ENCODE measurements at places on chromosomes 12 and 14.

DNA sequence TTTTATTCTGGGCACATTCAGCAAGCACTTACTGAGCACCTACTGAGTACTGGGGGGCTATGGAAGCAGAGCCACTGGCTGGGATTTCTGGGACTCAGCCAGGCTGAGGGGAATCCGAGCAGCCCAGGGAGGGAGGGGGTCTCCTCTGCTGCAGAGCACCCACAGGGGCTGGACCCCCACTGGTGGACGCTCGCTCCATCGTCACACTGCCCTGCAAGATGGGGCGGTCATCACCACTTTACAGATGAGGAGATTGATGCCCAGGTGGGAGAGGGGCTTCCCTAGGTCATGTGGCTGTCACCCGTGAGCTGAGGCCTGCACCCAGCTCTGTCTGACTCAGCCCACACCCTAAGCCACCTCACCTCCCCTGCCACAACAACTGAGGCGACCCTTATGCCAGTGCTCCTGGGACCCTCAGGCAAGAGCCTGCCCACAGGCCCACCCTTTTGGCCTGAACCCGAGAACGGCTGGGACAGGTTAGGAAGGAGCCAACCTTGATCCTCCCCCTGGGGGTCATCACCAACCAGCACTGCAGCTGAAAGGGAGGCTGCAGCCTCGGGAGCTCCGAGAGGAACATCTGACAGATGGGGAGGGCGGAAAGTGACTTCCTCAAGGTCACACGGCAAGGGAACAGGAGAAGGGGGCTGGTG is 74.4 kb downstream of the SERPINA3 start:
- no peak for DNase-seq

GRCh38 chr12:123681605-123682004 is 10.7 kb downstream of the TCTN2 start:
- no peak for DNase-seq

GRCh38 chr14:22472935-22473854 is 115.8 kb downstream of the DAD1 start:
- peak; percentile 67 for DNase-seq

DNA sequence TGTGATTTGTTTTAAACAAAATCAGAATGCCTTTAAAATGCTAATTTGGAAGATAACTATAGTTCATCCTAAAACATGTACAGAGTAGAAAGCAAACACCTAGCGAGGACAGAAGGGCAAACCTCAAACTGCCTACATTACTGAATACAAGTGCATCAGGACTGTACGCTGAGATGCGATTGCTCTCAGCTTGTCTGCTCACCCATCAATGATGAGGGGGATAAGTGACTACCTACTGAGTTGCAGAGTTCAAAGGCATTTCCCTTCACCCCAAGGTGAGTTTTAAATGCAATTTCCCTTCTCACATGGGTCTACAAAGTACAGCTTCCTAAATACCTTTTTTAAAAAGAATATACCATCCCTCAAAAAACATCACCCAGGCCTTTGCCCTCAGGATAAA is 52.9 kb downstream of the PHLDA1 start:
- DNase-seq, result peak; percentile 18

DNA sequence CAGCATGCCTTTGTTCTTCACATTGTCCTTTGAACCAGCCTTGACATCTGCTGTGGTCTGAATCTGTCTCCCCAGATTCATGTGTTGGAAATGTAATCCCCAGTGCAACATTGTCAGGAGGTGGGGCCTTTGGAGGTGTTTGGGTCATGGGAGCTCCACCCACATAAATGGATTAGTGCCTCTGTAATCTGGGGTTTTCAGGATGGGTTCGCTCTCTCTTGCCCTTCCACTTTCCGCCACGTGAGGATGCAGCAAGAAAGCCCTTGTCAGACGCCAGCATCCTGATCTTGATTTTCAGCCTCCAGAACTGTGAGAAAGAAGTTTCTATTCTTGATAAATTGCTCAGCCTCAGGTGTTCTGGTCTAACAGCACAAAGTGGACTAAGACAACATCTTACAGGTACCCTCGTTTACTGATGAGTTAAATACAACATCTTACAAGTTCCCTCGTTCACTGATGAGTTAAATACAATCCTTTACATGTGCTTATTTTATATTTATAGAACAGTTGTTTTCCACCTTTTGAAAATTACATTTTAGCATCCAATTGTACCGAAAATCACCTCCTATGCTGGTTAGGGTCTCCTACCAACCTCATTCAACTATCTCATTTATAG is 54.4 kb upstream of the RIMBP2 start:
- DNase-seq, result no peak

GRCh38 chr12:122427403-122427802 is 4.9 kb upstream of the CLIP1 start:
- no peak for DNase-seq

GRCh38 chr14:81655423-81656314 is 122.0 kb upstream of the SEL1L start:
- no peak for DNase-seq

DNA sequence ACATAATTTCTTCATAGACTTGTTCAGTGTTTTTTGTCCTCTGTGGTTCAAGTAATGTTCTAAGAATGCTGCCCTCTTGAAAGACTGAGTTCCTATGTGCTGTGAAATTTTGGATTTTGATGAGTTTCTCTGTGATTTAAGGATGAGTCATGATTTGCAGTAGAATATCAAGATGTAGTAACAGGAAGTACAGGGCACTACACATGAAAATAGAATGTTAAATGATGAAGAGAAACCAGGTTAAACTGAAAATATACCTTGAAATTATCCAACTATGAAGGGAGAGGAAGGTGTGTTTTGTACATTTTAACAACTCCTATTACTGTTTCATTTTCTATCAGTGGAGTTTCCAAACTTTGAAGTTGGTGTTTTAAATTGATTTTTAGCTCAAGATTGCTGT is 4.8 kb downstream of the ELK3 start:
- peak; percentile 94 for DNase-seq

- DNase-seq, result no peak
These were observed 65.0 kb downstream of the PITPNM2 start for GRCh38 chr12:123085730-123086487.

GRCh38 chr12:74538491-74539258 is 1.0 kb downstream of the ATXN7L3B start:
- DNase-seq, result peak; percentile 14

GRCh38 chr14:36055052-36055378 is 121.5 kb downstream of the PTCSC3 start:
- no peak for DNase-seq

DNA sequence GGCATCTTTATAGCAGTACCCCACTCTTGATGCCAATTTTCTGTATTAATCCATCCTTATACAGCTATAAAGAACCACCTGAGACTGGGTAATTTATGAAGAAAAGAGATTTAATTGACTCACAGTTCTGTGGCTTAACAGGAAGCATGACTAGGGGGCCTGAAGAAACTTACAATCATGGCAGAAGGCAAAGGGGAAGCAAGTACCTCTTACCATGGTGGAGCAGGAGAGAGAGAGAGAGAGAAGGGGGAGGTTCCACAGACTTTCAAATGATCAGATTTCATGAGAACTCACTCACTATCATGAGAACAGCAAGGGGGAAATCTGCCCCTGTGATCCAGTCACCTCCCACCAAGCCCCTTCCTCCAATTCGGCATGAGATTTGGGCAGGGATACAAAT is 84.4 kb downstream of the SLC24A4 start:
- no peak for DNase-seq

DNA sequence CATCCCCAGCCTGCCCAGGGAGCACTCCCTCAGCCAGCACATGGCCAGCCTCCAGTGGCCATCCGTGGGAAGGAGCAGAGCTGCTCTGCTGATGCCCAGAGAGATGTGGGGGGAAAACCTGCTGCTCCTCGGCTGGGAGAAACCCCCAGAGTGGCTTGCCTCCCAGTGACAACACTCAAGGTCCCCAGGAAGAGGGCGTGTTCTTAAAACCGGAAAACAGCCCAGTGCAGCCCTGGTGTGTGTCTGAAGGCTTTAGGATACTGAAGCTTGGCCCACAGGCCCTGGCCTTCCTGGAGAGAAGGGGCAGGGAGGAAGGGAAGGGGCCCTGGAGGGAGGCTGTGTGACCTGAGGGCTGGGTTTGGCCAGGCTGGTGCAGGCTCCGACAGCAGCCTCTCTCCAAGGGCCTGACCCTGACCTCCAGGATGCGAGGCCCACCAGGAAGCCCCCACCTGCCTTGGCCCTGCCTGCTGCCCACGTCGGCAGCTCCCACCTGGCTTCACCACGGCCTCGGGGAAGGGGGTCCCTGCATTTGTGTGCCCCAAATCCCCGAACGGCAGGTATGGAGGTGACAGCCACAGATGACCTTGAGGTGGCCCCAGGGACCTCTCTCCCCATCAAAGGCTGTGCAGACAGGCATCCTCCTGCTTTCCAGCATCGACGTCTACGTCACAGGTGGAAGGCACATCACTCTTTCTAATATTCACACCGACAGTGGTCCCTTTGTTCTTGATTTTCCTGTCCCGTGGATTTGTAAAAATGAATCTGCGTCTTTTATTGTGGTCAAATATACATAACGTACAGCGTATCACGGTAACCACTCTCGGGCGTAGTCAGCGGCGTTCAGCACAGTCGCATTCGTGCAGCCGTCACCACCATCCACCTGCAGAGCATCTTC is 190.0 kb upstream of the C14orf180 start:
- no peak for DNase-seq

DNA sequence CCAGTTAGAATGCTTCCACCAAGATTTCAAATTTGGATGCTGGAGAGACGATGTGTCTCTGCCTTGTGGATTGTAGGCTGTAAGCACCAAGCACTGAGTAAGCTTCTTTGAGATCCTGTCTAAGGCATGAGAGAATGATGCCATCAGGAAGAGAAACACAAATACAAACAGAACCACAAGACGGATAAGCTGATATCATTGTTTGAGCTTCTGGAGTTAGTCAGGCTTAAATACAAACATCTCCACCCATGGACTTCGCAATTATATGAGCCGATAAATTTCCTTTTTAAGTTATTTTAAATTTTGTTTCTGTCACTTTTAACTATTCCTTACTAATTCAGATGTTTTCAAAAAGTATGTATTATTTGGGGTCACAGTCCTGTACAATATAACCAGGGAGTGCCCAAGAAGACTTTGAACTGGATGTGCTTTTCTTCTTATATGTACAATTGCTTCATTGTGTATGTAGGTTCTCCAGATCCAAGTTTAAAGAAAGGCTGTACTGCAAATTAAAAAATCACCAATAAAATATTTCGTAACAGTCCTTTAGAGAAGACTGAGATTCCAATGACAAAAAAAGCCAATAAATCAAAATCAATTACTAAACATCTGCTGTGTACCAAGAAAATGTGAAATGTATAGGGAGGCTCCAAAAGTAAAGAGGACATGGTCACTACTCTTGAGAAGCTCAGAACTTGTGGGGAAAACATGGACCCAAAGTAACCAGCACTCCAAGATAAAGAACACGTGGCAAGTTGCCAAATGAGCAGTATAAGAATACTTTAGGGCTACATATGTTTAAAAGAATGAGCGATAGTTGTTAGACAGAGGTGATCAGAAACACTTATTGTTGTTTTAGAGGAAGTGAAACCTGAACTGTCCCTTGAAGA is 274.1 kb downstream of the ADAMTS20 start:
- DNase-seq, result peak; percentile 86

DNA sequence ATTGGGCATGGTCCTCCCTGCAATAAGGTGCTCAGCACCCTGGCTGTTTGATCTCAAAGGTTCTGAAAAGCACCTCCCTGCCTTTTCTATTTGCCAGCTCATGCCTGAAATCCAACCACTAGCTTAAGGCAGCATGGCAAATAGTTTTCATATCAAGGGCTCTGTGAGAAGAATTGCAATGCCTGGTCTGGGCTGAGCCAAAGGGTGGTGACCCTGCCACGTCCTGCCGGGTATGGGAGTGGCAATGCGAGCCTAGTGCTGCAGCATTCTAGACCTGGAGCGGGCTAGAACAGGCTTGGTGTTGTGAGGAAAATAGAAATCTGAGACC is 2.3 kb upstream of the SCNN1A start:
- DNase-seq, result no peak

DNA sequence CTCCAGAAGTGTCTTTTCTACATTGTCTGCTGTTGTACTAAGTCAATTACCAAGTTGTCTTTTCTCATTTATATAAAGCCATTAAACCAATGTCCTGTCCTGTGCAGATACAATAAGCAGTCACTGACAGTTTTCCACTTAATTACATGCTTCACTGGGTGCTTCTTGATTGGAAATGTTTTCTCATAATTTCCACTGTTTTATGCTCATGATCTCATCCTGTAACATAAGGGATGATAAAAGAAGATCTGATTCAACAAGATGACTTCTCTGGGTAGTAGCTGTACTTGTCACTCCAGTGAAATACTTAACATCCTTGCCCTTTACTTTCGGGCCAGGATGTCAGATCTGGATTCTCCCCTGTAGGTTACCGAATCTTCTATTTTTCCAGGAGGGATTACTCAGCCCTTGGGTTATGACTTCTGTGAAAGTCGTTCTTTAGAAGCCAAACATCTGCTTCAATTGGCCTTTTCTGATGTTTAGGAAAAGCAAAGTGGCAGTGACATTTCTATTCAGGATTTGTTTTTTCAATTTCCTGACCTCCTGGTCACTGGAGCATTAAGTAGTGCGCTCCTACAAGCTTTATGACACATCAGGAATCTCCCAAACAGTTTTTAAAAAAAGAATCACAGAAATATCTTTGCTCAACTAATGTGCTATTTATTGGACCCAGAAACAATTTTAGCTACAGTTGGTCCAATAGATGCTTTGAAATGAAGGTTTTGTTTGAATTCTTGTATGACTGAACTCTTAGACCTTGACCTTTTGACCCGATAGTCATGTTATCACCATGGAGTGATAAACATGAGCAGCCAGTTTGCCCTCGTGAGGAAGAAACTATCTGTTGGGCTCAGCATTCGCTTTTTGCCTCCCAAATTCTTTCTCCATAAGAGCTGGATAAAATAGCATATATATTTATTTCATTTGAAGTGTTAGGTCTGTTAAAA is 234.5 kb upstream of the SSTR1 start:
- DNase-seq, result no peak

DNA sequence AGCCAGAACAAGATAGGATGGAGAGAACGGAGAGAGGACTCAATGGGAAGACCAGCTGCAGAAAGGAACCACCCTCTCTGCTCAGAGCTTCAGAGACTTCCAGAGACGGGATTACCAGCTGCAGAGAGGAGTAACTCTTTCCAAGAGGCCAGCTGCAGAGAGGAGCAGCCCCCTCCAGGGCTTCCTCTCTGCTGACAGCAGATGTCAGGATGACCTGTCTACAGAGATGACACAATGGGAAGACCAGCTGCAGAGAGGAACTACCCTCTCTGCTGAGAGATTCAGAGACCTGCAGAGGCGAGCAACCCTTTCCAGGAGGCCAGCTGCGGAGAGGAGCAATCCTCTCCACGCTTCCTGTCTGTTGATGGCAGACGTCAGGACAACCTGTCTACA is 61.8 kb downstream of the KLRG1 start:
- DNase-seq, result no peak

DNA sequence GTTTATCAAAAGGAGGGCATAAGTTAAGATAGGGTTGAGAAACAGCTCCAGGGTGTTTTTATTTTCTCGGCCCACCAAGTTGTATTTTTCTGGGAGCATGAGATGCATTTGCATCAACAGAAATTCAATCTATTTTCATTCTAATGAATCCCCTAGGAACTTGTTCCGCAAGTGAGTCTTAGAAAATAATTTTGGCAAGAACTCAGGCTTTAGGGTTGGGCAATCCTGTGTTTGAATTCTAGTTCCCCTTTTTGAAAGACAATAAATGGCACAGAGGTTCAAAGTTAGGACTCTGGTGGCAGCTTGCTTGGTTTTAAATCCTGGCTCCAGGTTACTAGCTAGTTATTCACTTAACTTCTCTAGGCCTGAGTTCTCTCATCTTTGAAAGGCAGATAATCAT is 23.7 kb downstream of the SLC5A8 start:
- no peak for DNase-seq

GRCh38 chr12:18753481-18754123 is 15.7 kb downstream of the CAPZA3 start:
- DNase-seq, result peak; percentile 8

GRCh38 chr12:56358836-56359532 is 923 bp downstream of the STAT2 start:
- peak; percentile 89 for DNase-seq

Data from fibroblast of lung (primary cell).